Stimulated activated CD8-positive, alpha-beta memory T cell treated with anti-CD3 and anti-CD28 coated beads, Interleukin-4, amount 100 ng/mL, for 1 hour (primary cell): ENCODE measurements at places on chromosomes 3 and 15.

DNA sequence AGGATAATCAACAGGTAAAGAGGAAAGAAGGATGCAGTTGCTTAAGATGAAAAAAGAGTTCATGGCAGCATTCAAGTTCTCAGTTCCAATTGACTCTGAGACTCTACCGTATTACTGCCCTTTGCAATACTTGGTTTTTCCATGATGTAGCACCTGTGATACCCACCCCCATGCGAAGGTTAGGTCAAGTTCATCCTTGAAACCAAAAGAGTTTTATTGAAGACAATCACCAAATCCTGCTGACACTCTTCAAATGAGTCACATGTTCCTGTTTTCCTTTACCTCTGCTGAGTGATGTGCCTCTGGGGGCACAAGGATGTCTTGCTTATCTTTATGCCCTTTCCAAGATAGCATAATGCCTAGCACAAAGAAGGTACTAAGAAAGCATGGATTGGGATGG, 111.3 kb upstream of the SLC7A14 start:
- DNase-seq: no peak

DNA sequence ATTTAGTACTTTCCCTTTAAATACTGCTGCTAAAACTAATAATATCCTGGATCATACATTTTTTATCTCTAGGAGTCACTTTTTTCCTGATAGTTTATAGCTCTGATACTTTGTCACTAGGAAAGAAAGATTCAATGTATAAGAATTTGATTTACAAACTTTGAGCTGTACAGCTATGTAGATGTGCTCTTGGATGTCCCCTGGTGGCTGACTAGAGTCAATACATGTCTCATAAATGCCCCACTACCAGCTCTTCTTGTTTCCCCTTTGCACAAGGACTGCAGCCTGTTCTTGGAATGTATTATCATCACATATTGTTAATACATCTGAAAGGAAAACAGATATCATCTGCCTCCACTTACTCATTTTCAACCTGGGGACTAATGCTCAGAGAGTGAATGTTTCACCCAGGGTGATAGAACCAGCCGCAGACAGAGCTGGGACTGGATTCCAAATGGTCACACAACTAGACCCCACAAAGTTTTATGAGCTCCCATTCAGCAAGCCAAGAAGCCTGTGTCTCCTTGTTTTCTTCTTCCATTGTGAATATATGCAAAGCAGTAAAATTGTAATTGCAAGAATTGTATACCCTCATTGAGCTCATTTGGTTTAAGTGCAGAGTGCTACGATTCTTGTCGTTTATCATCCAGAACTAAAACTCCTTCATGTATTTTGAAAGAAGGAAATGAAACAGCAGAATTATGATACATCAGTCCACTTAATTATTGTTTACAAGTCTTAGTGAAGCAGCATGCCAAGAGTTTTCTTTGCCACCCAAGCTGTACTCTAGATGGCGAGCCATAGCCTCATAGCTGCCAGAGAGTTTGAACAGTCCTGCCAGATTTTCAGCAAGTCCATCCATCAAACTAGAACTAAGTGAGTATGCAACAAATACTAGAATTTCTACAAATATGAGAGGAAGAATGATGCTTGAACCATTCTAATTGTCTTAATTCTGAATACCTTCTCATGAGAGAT, 261.6 kb upstream of the LMCD1 start:
- DNase-seq: no peak

DNA sequence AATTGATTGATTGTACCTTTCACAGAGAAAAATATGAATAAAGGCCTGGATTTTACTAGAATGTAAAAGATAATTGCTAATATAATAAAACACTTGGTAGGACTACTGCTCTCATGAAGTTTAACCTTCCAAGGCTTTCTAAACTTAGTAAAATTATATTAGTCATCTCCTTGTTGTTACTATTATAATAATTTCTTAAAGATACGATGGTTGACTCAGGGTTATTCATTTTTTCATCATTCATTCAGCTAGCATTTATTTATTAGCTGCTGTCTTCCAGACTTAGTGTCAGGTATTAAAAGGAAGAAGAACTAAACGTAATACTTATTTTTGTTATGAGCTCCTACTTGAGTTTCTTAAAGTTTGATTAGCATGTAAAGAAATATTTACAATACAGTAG, 771.6 kb upstream of the NR2F2 start:
- DNase-seq: no peak

- DNase-seq: no peak
Measured at GRCh38 chr3:23829242-23829934, 23.6 kb downstream of the UBE2E1 start.

DNA sequence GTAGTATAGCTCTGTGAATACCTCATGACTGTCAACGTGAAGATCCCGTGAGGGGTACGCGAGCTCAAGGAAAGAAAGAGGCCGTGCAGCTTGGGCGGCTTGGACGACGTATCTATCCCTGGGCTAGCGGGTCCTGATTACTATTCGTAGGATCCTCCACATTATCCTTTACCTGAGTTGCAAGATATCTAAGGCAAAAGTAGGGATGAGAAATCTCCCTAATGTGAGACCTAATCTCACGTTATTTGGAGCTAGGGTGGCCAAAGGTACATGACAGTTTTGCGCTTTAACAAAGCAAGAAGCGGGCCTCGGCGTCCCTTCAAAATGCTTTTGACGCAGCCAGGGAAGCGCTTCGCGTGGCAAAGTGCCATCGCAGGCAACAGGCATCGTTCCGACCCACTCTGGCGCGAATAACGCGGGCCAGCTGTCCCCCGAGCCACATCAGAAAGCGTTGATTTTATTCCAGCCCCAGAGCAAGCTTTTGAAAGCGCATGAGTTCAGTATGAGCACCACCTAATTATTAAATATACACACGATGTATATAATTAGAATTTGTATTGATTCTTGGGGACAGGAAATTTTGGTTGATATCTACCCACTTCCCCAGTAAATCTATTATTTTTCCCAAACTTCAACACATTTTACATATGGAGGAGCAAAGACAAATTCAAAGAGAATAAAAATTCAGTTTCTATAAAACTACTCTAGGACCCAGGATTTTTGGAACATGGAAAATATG, 2.5 kb upstream of the EOMES start:
- DNase-seq: no peak

- no peak for DNase-seq
Measured at GRCh38 chr3:133426721-133427120, 26.9 kb downstream of the BFSP2 start.

DNA sequence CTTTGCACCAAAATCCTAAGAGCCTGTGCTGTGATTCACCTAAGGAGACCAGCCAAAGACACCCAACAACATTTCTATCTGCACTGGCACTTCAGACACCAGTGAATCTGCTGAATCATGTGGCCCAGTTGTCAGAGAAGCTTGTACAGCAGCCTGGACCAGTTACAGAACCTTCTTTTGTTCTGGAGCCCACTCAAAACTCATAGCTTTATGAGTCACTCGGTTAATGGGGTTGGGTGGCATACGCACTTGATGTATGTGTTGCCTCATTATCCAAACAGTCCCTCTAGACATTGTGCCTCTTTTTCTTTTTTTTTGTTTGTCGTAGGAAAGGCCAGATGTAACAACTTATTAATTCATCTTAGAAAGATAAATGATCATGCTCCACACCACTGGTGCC, 25.6 kb upstream of the GOLGA6L2 start:
- no peak for DNase-seq

DNA sequence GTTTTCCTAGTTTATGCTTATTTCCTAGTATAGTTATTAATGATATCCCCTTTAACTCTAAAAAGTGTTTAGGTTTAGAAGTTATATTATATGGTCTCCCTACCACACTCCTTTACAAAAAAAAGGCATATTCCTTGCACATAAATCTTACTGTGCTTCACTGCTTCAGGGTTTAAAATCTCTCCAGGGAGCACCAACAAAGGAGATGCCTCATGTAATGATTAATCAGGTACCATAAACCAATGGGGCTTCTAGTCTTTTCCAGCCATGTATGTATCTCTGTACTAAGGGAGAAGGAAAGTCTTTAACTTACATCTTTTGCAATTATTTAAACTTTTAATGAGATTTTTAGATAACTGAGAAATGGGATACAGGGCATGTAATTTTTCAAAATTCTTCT, 91.5 kb upstream of the RBMS3 start:
- DNase-seq: no peak

GRCh38 chr3:32882603-32883025, 64.8 kb downstream of the TRIM71 start:
- no peak for DNase-seq

DNA sequence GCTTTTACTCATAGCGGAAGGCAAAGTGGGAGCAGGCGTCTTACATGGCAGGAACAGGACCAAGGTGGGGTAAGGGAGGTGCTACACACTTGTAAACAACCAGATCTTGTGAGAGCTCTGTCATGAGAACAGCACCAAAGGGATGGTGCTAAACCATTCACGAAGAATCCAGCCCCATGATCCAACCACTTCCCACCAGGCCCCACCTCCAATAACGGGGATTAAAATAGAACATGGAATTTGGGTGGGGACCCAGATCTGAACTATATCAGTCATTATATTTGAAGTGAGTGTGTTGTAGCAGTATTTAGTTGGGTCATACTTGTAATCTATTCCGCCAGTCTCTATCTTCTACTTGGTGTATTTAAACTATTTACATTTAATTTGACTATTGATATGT, 190.9 kb downstream of the RPLP1 start:
- no peak for DNase-seq

DNA sequence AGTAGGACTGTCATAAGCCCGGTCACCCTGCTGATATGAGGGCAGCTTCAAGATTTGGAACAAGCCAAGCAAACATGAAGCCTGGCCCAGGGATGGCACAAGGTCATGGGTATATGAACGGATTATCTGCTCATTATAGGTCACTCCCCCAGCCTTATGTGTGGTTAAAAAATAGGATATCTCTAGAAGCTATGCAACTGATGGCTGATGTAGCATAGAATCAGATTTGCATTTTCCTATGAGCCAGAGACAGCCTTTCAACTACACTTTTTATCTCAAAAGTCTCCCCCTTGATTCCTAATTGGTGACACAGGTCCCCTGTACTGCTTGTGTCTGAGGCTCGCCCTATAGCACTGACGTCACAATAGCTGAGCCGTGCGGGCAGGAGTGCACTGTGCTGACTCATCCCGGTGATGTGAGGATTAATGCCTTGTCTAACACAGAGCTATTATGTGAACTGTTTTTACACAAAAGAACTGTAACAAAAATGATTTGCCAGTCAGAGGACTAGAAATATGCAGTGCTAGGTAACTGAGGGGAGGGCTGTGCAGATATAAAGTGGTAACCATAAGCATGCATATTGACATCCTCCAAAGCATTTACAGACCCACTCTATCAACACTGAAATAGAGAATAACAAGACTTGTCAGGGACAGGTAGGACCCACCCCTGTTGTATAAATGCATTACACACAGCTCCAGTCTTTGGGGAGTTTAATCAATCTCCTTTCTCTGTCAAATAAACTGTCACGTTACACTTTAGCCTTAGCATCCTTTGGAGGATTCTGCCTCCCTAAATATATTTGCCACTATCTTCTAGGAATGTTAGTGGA, 204.9 kb downstream of the TIGIT start:
- no peak for DNase-seq

DNA sequence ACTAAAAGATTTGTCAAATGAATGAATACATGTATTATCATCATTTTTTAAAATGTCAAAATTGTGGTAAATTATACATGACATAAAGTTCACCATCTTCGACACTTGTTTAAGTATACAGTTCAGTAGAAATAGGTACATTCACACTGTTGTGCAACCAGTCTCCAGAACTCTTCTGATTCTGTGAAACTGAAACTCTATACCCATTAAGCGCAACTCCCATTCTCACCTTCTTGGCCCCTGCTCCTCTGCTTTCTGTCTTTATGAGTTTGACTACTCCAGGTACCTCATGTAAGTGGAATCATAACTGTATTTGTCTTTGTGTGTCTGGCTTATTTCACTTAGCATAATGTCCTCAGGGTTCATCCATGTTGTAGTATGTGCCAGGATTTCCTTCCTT, 50.1 kb upstream of the KBTBD8 start:
- DNase-seq: no peak

DNA sequence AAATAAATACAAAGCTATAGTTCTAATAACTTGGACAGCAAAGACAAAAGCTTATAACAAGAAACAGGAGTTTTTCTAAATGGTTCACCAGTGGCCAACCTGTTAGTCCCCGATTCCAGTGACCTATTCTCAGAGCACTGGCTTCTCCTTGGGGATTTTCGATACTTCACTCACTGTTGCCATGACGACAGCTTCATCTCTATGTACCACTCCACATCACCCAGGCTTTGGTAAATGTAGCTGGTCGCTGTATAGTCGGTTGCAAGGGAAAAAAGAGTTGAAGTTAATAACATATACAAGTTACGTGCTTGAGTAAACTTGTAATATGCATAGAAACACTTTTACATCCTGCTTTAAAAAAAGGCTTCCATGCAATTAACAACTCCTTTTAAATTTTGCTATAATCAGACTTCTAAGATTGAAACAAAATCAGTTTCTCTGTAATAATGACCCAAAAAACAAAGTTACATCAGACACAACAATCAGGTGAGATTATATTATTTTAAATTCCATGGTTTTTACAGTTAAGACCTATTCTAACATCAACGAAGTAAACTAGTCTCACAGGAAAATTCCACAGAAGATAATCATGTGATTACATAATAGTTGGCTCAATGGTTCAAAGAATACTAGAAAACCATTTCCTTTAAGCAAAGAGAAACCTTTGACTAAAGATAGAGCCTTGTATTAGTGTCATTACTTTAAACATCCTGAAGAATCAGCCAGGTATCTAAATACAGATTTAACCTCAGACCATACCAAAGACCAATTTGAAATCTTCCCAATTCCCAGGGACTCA, 2.9 kb downstream of the CCNL1 start:
- DNase-seq: no peak

DNA sequence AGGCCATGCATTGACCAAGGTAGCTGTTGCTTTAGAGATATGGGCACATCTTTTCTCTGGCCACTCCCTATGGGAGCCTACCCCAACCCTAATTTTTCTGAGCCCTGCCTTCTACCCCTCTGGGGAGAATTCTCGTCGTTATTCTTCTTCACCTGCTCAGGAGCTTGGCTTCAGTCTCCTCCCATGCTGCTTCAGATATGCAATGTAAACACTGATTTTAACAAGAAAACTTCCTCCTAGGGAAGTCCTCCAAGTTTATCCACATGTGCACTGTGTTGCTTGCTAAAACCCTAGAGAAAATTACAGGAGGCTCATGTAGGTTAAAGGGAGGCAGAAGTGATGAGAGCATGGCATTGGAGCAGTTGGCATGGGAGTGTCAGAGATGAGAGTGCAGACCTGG, 445.2 kb upstream of the MDFIC2 start:
- DNase-seq: no peak

DNA sequence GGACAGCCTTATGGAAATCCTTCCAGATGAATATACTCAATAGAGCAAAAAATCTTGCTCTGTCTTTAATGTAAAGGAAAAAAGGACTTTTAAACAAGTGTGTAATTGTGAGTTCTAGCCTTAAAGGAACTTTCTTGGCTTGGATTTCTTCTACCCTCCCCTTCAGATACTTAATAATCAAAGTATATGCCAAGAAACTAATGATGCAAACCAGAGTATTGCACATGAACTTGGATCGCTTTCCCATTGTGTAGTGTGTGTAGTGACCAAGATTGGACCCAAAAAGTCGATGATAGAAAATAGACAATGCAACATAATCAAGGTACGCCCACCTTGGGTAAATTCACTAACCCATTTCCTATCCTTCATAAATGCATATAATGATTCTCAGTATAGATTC, 123.8 kb downstream of the TIGIT start:
- no peak for DNase-seq
